ENCODE measurements at places on chromosomes 2 and 18. TPM values are rescaled to one million over a fixed set of nuclear protein-coding genes. Genes with fewer than 3 reads are reported as not detected.
A peak's percentile ranks its signal among the peaks of the same experiment; 100 is the strongest.

Gene KIAA2012
- polyA plus RNA-seq = not detected

Gene CERKL
- polyA plus RNA-seq = 15.8 TPM

Gene SH3RF3
- polyA plus RNA-seq = not detected

Gene CNDP1
- not detected for polyA plus RNA-seq

Gene INO80C
- polyA plus RNA-seq = 24.6 TPM

Gene PROM2
- not detected for polyA plus RNA-seq

Gene FANCL
- polyA plus RNA-seq = 8.7 TPM

Gene LIPG
- not detected for polyA plus RNA-seq

DNA sequence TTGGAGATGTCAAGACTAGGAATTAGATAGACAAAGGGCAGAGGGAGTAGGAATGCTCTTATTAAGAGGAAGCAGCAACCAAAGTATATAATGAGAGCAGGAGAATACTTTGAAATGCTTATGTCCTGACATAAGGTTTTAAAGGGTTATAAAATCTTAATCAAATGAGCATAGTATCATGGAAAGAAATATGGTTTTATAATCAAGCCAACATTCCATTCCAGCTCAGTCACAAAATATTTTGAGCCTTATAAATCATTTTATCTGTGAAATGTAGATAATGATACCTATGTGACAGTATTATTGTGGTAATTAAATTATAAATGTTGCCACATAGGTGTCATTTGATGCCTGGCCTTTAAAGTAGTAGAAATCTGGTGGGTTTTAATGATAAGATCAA lies 17.6 kb downstream of the VSNL1 start:
- no peaks in the 10 kb centered on the region for H3K36me3 ChIP-seq
- peaks cover 1% of the 10 kb centered on the region for H3K27me3 ChIP-seq
- no peak for DNase-seq
- H3K27ac ChIP-seq = no peak overlapping the region

DNA sequence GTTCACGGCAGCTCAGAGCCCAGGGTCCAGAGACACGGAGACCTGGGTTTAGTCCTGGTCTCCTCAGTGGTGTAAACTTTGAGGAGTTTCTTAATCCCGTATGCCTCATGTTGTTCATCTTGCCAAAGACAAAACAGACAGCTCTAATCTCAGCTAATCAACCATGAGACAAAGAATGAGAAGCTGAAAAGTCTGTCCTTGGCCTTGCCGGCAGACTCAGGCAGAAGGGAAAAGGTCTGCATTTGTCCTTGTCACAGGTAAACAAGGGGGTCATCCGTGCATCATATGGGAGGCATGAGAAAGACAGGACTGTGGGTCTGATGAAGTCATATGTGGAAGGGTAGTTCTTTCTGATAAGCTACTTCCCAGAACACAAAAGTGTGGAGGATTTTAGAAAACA lies 1.8 kb upstream of the ARMC9 start:
- H3K27ac ChIP-seq = no peak overlapping the region
- peaks cover 12% of the 10 kb centered on the region for H3K4me1 ChIP-seq
- peak overlapping the region; percentile 40 for H3K4me3 ChIP-seq
- DNase-seq = no peak
- peaks cover 11% of the 10 kb centered on the region for H3K27me3 ChIP-seq
- no peaks in the 10 kb centered on the region for H3K36me3 ChIP-seq

- no peaks in the 10 kb centered on the region for H3K4me1 ChIP-seq
- no peak overlapping the region for H3K27ac ChIP-seq
- no peak for DNase-seq
- H3K36me3 ChIP-seq = peaks cover 17% of the 10 kb centered on the region
- H3K4me3 ChIP-seq = no peak overlapping the region
These were observed 99.0 kb upstream of the MCFD2 start for GRCh38 chr2:47014564-47015051.

GRCh38 chr2:135689679-135690078 lies 52.0 kb upstream of the UBXN4 start:
- peaks cover 17% of the 10 kb centered on the region for H3K36me3 ChIP-seq
- no peak overlapping the region for H3K27ac ChIP-seq
- no peak overlapping the region for H3K4me3 ChIP-seq
- no peaks in the 10 kb centered on the region for H3K27me3 ChIP-seq

- H3K4me1 ChIP-seq = no peaks in the 10 kb centered on the region
- H3K27ac ChIP-seq = no peak overlapping the region
- no peak overlapping the region for H3K4me3 ChIP-seq
- DNase-seq = no peak
These were observed 61.3 kb downstream of the LONRF2 start for GRCh38 chr2:100260712-100261620.

DNA sequence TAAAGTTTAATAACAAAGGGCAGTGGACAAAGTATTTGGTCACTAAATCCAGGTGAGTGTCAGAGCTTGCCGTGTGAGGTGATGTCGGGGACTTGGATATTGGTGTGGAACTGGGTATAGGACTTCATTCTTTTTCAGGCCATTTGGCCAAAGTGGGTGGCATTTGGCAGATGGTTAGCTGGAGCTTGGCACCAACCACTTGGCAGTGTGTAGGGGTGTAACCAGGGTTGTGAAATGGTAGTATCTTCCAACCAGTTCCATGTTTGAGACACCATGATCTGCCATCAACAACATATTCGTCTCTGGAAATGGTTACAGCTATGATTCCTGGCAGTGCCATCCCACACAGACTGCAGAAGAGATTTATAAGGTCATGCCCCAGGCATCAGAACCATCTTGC lies 113.9 kb downstream of the CCDC85A start:
- no peaks in the 10 kb centered on the region for H3K36me3 ChIP-seq
- H3K4me3 ChIP-seq = no peak overlapping the region
- H3K27ac ChIP-seq = no peak overlapping the region
- no peaks in the 10 kb centered on the region for H3K4me1 ChIP-seq

- no peak for DNase-seq
- no peak overlapping the region for H3K4me3 ChIP-seq
These were observed 48.3 kb downstream of the MYO3B start for GRCh38 chr2:170226216-170226615.

DNA sequence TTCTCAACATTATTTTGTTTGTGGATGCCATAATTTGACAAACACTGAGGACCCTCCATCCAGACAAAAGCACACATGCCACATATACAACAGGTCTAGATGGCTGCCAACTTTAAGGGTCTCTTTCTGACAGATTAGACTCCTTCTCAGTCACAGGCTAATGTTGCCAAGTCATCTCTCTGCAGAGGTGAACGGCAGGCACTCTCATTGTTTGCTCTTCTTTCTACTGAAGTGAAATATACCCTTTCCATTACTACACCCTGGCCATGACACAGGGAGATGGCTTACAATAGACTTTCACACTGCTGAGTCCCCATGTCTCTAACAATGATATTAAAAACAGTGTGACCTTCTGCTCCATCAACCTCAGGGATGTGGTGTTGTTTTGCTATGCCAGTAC lies 47.5 kb upstream of the ZNF397 start:
- H3K36me3 ChIP-seq = no peaks in the 10 kb centered on the region
- H3K4me1 ChIP-seq = no peaks in the 10 kb centered on the region
- peaks cover 3% of the 10 kb centered on the region for H3K27me3 ChIP-seq

- H3K27ac ChIP-seq = no peak overlapping the region
- H3K4me3 ChIP-seq = no peak overlapping the region
- DNase-seq = no peak
- H3K27me3 ChIP-seq = peaks cover 2% of the 10 kb centered on the region
- no peaks in the 10 kb centered on the region for H3K4me1 ChIP-seq
These were observed 185.6 kb upstream of the COPS8 start for GRCh38 chr2:236899950-236900640.

DNA sequence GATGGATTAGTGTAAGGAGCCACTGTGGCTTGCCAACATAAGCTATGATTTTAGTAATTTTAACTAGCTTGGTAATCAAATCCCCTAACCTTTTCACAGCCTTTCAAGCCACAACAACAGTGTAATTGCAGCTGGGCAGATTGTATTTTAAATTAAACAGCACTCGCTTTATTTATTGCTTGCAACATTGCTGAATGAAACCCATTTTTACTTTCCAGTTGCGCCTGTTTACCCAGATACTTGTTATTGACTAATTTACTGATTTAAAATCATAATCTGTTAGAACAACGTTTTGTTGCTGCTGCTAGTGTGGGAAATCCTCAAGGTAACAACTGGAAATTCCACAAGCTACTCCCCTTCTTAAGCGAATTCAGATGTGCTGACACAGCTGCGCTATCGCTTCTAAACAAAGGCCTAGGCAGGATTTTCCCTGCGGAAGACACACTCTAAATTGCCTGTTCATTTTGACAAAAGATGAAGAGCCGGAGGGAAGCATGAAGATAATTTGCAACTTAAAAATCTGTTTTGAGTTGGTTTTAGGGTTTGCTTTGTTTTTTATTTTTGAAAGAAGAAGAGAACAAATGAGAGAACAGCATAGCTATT lies 283.9 kb downstream of the ALPK2 start:
- H3K4me1 ChIP-seq = no peaks in the 10 kb centered on the region
- no peak overlapping the region for H3K27ac ChIP-seq
- no peak overlapping the region for H3K4me3 ChIP-seq
- H3K36me3 ChIP-seq = no peaks in the 10 kb centered on the region
- no peak for DNase-seq

GRCh38 chr2:169561364-169561763 lies 12.3 kb downstream of the FASTKD1 start:
- H3K4me1 ChIP-seq = no peaks in the 10 kb centered on the region
- no peak overlapping the region for H3K4me3 ChIP-seq
- peaks cover 15% of the 10 kb centered on the region for H3K27me3 ChIP-seq
- peak overlapping the region; percentile 89 for H3K27ac ChIP-seq
- H3K36me3 ChIP-seq = peaks cover 3% of the 10 kb centered on the region

DNA sequence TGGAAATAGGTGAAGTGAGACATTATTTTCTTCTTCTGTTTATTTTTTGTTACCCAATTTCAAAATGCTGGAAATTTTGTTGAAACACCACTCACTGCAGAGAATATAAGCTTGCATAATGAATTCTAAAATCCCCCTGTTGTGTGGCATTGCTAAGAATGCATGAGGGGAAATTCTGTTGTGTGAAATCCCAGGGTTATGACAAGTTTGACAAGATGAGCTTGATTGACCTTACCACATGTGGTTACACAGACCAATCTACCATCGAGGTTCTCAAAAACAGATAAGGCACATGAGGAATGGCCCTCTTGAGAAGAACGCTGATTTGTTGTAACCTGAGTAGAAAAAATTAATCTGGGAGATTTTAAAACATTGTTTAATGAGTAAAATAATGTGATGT lies 261.6 kb upstream of the MMADHC start:
- H3K4me3 ChIP-seq = no peak overlapping the region

DNA sequence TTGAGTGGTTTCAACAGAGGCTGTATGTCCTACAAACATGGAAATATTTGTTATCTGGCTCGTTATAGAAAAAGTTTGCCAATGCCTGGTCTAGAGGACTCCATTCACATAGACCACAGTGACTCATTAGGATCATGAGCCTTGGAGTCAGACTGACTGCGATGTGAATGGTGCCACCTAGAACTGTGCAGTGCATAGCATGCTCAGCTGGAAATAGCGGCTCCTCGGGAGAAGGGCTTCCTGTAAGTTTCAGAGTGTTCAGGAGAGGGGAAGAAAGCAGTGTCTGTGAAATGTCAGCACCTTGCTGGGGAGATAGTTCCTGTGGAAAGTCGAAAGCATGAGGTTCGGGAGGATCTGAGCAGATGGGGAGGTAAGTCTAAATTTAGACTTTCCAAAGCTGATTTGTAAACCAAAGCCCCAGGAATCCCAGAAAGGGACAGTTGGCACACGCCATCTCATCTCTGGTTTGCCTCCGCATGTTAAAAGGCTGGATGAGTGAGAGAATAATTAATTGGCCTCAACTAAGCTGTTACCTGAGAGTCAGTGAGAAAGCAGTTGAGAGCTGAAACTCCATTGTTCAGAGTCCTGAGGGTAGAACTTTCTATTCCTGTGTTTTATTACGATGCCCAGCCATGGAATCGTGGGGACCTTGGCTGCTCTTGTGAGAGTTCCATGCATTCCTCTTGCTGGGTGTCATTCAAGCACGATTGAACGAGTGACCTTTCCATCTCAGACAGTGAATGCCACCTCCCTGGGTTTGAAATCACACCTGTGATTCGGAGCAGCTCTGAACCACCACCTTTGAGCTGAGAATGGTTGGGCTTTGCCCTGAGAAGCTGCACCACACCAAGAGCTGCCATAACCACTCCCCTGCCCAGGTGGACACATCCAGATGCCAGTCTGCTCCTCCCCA lies 99.5 kb downstream of the MAPK4 start:
- no peaks in the 10 kb centered on the region for H3K4me1 ChIP-seq
- H3K27me3 ChIP-seq = peaks cover 2% of the 10 kb centered on the region
- no peak for DNase-seq
- H3K4me3 ChIP-seq = no peak overlapping the region
- H3K36me3 ChIP-seq = no peaks in the 10 kb centered on the region

DNA sequence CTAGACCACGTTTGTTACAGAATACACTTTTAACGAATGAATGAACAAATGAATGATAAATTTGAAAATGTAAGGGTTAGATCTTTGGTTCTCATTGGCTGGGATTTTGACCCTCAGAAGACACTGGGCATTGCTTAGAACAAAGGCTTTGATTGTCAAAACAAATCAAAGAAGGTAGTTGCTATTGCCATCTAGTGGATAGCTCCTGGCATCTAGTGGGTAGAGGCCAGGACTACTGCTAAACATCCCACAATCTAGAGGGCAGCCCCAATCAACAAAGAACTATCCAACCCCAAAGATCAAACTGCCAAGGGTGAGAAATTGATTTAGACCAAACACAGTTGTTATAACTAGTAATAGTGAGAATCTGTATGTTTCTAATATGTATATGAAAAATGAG lies 552.3 kb downstream of the KCNJ3 start:
- H3K27ac ChIP-seq = no peak overlapping the region
- no peak for DNase-seq
- H3K27me3 ChIP-seq = peaks cover 2% of the 10 kb centered on the region
- no peak overlapping the region for H3K4me3 ChIP-seq

Measured in immature natural killer cell (primary cell).